GM23248 (cell line): ENCODE measurements at places on chromosomes 7 and 10. TPM values are rescaled to one million over a fixed set of nuclear protein-coding genes. Genes with fewer than 3 reads are reported as not detected.
A peak's percentile ranks its signal among the peaks of the same experiment; 100 is the strongest.

DNA sequence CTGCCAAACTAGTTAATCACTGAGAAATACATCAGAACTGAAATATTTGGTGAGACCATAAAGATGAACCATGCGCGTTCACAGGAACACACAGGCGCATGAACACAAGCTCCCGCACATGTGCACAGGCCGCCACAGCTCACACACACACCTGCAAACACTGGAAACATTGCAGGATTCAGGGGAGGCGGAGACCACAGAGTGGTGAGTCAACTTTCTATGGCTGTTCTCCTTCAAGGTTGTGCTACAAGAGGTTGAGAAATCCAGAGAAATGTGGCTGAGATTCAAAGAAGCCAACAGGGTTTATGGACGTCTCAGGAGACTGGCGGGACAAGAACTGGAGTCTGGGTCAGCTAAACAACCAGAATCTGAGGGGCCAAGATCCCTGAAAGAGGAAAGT lies 17.8 kb downstream of the ESYT2 start:
- peak overlapping the region; percentile 58 for H3K27ac ChIP-seq
- H3K4me1 ChIP-seq, result peaks cover 23% of the 10 kb centered on the region
- H3K4me3 ChIP-seq, result no peak overlapping the region
- H3K36me3 ChIP-seq, result peaks cover 11% of the 10 kb centered on the region; the same call in 1 of the 2 replicates

- H3K27ac ChIP-seq, result no peak overlapping the region
- no peak for DNase-seq
- H3K27me3 ChIP-seq, result no peaks in the 10 kb centered on the region
- no peak overlapping the region for H3K4me3 ChIP-seq
- H3K36me3 ChIP-seq, result no peaks in the 10 kb centered on the region
- H3K4me1 ChIP-seq, result no peaks in the 10 kb centered on the region
Observed at GRCh38 chr10:8314486-8314885, 260.0 kb downstream of the GATA3 start.

DNA sequence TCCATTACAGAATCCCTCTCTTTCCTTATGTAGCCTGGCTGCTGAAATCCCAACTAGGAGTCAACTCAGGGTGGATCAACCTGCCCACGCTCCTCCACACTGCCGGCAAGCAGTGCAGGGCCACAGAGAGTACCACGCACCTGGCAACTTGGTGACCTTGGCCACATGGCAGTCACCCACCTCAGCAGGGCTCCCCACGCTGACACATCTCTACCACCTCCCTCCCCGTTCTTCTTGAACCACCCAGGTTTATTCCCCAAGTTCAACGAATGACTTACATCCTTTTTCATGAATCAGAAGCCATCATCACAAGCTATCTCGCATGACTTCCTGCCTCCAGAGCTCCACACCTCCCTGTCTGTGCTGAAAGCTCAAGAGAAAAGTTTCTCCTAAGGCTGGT lies 153.4 kb downstream of the GRID1 start:
- H3K36me3 ChIP-seq, result no peaks in the 10 kb centered on the region
- H3K27ac ChIP-seq, result no peak overlapping the region
- no peak for DNase-seq
- no peaks in the 10 kb centered on the region for H3K27me3 ChIP-seq
- H3K4me3 ChIP-seq, result no peak overlapping the region
- no peaks in the 10 kb centered on the region for H3K4me1 ChIP-seq

- H3K27ac ChIP-seq, result no peak overlapping the region
- no peaks in the 10 kb centered on the region for H3K36me3 ChIP-seq
- no peaks in the 10 kb centered on the region for H3K4me1 ChIP-seq
- DNase-seq, result no peak
- no peak overlapping the region for H3K4me3 ChIP-seq
- no peaks in the 10 kb centered on the region for H3K27me3 ChIP-seq
Observed at GRCh38 chr10:33927347-33927746, 592.9 kb upstream of the NRP1 start.

The CCNY gene
- total RNA-seq, result 57.8 and 70.4 TPM in 2 replicates

DNA sequence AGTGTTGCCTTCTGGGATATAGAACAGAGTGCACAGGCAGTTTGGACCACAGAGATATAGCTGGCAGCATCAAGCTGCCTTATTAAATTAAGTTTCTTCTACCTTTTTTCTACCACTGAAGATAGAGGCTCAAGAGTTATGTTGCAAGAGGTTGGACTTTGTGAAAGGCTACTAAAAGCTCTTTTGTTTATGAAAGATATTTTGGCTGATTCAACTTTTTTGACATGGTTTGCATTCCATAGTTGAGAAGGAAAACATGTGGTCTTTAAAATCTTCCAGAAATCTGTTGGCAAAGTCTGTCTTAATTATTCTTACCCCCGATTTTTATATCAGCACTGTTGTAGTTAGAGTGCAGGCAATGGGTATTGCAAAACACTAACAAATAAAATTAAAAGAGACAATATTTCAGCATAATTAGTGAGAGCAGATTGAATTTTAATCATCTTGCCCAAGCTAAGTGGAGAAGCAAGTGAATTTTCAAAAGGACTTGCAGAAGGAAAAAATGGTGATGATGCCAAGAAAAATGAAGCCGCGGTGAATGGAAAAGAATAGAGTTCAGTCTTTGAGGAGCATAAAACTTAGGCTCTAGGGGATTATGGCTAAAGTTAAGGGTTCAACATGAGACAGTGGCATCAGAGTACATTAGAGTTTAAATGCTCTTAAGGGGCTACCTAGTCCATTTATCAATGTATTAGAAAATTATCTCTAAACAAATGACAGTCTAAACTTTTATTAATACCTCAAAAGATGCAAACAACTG lies 450.9 kb upstream of the CNTNAP2 start:
- no peaks in the 10 kb centered on the region for H3K4me1 ChIP-seq
- H3K4me3 ChIP-seq, result no peak overlapping the region
- H3K27ac ChIP-seq, result no peak overlapping the region

The HOXA7 gene
- total RNA-seq, result 3.4 and 6.6 TPM in 2 replicates

- H3K36me3 ChIP-seq, result no peaks in the 10 kb centered on the region
- peak; percentile 96 for DNase-seq
- peak overlapping the region; percentile 77 for H3K27ac ChIP-seq
Observed at GRCh38 chr10:132987671-132988571, 45.6 kb upstream of the CFAP46 start.

The C1QL3 gene
- total RNA-seq, result not detected in 2 replicates

- no peak for DNase-seq
- no peak overlapping the region for H3K4me3 ChIP-seq
- H3K4me1 ChIP-seq, result no peaks in the 10 kb centered on the region
- H3K36me3 ChIP-seq, result no peaks in the 10 kb centered on the region
- peaks cover 19% of the 10 kb centered on the region; the same call in 1 of the 2 replicates for H3K27me3 ChIP-seq
Observed at GRCh38 chr7:117347480-117347879, 24.6 kb upstream of the WNT2 start.

The FLNC gene
- 304 and 353 TPM in 2 replicates for total RNA-seq

- no peaks in the 10 kb centered on the region for H3K27me3 ChIP-seq
- no peak overlapping the region for H3K4me3 ChIP-seq
- no peaks in the 10 kb centered on the region for H3K36me3 ChIP-seq
- DNase-seq, result peak; percentile 10
- H3K27ac ChIP-seq, result no peak overlapping the region; the same call in 1 of the 2 replicates
Observed at GRCh38 chr7:28573059-28573553, 160.8 kb downstream of the CREB5 start.

DNA sequence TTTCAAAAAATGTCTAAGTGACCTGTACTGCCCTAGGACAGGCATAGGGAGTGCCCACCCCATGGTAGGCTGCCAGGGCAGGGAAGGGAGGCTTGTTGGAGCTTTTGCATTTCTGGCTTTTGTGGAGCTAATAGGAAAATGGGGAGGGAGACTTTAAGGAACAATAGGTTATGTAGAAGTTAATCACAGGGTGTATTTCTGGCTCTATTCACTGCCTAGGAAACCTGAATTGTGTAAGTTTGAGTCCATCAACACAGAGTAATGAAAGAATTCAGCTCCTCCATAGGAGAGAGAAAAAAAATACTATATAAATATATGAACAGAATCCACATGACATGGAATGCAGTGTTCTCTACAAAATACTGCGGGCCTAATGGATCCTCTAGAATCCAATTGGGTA lies 661.5 kb downstream of the KCNMA1 start:
- no peaks in the 10 kb centered on the region for H3K27me3 ChIP-seq
- H3K4me3 ChIP-seq, result no peak overlapping the region
- no peak overlapping the region for H3K27ac ChIP-seq
- peaks cover 31% of the 10 kb centered on the region for H3K4me1 ChIP-seq
- no peaks in the 10 kb centered on the region for H3K36me3 ChIP-seq
